NCI-H1694 treated with DMSO at 0.1 percent for 48 hours (cell line): ENCODE measurements at places on chromosomes 3 and 15.

DNA sequence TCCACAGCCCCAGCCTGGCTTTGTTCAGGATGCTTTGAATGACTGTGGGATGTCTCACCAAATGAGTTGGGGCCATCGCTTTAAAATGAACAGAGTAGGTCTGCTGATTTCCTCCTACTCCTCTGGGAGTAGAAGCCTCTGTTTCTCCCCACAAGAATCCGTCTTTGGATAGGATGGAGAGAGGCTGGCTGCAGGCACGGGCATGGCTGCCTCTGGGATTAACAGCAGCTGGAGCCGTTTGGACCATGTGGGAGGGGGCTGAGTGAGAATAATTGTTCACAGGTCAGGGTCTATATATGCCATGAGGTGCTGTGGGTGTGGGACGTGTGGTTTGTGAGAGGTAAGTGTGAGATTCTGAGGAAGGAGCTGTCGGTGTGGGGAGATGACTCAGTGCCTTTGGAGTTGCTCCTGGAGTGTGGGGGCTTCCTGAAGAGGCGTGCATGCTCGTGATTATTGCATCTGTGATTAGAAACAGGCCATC, 48.0 kb upstream of the APEH start:
- DNase-seq, result no peak

DNA sequence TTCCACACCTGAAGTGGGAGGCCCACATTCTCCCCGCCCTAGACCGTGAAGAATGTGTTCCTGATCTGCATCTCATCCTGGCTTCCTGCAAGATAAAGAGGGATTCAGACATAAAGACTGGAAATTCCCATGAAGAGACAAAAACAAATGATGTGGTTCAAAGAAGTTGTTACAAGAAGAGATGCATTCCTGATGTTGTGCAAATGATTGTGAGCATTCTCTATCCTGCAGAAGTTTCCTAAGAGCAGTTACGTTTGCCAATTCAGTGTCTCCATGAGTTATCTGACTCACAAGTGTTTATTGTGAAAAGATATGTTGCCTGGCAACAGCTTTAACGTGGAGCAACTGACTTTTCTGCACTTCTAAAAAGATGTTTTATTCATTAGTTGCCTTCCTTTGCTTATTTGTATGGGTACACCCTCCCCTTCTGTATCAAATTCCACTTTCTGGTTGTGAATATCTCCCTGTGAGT, 107.8 kb downstream of the ZIC4 start:
- no peak for DNase-seq

GRCh38 chr15:77417602-77418001, 2.3 kb downstream of the PEAK1 start:
- DNase-seq, result no peak

DNA sequence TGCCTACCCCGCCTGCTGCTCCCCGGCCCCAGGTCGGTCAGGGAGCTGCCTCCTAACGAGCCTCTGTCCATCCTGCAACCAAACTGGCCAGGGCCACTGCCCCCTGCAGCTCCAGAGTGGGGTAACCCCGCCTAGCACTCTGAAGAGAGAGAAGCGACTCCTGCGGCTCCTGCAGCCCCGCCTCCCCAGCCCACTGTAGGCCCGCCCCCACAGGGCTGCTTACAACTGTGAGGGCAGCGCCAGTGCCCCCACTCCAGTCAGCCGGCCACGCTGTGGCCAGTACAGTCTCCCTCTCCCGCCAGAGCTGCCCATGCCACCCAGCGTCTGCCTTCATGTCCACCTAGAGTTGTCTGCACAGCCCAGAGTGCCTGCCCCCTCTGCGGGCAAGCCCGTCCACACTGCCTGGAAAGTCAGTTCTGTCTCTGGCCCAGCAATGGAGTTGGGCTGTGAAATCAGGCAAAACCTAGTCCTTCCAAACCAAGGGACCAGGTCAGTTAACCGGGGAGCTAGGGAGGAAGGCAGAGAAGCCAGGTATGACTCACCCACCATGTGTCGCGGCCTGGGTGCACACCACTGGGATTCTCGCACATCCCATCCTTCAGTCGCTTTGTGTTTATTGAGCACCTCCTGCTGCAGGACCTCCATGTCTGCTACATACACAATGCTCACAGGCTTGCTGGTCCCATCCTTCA, 2.4 kb downstream of the UCN2 start:
- DNase-seq, result no peak

GRCh38 chr15:89462198-89462912, 34.0 kb downstream of the RHCG start:
- no peak for DNase-seq

DNA sequence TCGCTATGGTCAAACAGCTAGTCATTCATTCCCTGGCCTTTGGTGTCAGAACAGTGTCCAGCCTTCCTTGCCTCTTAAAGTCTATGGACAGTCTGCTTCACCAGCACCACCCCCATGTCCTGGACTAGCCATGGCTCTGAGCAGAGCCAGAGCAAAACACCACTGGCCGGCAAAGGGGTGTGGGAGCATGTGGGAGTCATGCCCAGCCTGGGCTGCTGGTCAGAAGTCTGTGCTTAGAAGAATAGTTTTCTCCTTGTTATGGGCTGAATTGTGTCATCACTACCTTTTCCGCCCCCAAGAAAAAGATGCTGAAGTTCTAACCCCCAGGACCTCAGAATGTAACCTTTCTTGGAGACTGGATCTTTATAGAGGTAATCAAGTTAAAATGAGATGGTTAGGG, 132.9 kb upstream of the LPP start:
- DNase-seq, result no peak

GRCh38 chr3:113714702-113715101, 18.3 kb upstream of the USF3 start:
- no peak for DNase-seq

DNA sequence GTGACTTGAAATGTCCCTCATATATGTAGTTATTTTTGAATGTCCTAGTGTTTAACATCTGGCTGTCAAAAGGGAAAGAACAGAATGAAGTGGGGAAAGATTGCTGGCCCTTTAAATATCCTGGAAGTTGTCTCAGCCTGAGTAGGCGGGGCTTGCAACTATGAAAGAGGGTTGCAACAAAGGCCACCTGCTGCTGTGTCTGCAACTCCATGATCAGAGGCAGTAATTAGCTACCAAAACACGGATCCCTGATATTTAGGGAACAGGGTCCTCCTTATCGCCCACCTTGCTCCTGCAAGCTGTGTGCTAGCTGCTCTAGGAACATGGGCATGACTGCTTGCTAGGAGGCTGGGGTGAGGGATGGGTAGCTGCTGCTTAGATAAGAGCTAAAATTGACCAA, 100.2 kb upstream of the CFAP20DC start:
- no peak for DNase-seq

DNA sequence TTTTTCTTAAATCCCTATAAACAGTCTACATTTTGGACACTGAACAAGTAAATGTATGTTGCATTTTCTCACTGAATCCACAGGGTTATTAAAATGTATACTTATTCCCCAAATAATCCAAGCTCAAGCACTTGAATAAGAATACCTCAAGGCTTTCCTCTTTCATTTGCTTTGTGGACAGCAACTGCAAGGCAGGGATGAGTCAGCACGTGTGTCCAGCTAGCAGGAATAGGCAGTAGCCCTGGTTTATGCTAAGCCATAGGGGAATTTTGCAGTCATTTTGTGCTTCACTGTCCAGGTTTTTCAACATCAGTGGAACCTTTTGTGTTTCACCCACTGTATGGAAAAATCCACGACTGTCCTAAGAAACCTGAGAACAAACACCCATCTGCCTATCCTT, 96.7 kb upstream of the KCNMB2 start:
- no peak for DNase-seq

GRCh38 chr3:90052425-90052950, 945.1 kb downstream of the EPHA3 start:
- no peak for DNase-seq

- no peak for DNase-seq
These were observed 23.8 kb downstream of the EFCAB12 start for GRCh38 chr3:129404610-129405009.
